Fibroblast of skin of right quadriceps (primary cell): ENCODE measurements at places on chromosomes 7 and 10.

DNA sequence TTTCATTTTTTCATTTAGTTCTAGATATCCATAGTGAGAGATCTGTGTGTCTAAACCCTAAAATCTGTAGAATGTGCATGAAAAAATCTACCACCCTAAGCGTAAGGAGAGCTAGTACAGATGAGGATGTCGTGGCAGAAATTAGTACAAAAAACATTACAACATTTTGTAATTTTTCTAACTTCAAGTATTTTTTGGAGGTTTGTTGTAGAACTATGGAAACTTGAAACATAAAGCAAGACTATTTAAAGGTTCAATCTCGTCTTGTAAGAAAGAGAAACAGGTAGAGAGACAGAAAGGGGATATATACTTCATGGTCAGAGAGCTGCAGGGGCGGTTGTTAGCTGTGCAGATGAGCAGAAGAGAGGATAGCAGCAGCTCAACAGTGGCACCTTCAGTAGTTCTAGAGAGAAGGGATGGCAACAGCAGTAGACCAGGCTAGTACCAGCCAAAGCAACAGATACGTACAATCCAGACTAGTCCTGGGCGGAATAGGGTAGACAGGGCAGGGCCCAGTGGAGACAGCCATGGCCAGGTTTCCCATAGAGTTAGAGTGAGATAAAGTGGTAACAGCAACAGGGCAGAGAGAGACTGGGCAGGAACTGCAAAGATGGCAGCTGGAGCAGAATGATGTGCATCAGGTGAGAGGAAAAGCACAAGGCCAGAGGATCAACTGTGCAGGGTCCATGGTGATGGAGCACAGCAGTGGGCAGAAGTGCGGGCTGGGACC, 145.2 kb downstream of the FRMD4A start:
- peak; percentile 74 for DNase-seq

GRCh38 chr10:79293841-79294581, 53.3 kb upstream of the PPIF start:
- DNase-seq = peak; percentile 39

- DNase-seq = no peak
Observed at GRCh38 chr10:58013406-58013805, 254.3 kb downstream of the IPMK start.

- no peak for DNase-seq
Observed at GRCh38 chr7:5507013-5507412, 83.4 kb upstream of the TNRC18 start.

DNA sequence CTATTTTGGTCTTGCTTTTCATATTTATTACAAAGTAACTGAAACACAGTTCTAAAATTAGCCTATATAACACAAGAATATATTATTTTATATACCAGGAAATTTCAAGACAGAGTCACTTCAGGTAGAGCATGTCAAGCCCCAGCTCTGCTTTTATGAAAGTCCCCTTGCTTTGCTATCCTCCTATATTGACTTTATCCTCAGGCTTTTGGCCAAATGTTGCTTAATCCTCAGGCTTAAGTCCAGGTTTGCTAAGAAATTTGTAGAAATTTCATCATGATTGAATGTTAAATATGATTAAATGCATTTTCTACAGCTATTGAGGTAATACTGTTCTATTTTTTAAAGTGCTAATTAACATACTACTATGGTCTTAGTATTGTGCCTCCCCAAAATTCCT, 227.6 kb downstream of the FZD1 start:
- no peak for DNase-seq

- DNase-seq = no peak
Observed at GRCh38 chr10:17007418-17007770, 122.2 kb downstream of the CUBN start.

- no peak for DNase-seq
Observed at GRCh38 chr7:83105948-83106347, 56.7 kb downstream of the PCLO start.
